Transverse colon (tissue), 4 donors: ENCODE measurements at places on chromosomes 16 and 17. TPM values are rescaled to one million over a fixed set of nuclear protein-coding genes. Genes with fewer than 3 reads are reported as not detected.

The TBC1D3E gene
- not detected for total RNA-seq

The RASL10B gene
- total RNA-seq: 1.6 TPM

The ZNF207 gene
- 123 TPM for total RNA-seq

The KIF19 gene
- 1.9 TPM for total RNA-seq

The KCNJ12 gene
- total RNA-seq: 2.5 TPM

The B9D1 gene
- total RNA-seq: 6.0 TPM

The MEIOC gene
- not detected for total RNA-seq

The ZBTB4 gene
- total RNA-seq: 20.1 TPM
